ENCODE measurements at places on chromosomes 11 and 22. TPM values are rescaled to one million over a fixed set of nuclear protein-coding genes. Genes with fewer than 3 reads are reported as not detected.

SLC22A9 gene
- total RNA-seq, result not detected

DNA sequence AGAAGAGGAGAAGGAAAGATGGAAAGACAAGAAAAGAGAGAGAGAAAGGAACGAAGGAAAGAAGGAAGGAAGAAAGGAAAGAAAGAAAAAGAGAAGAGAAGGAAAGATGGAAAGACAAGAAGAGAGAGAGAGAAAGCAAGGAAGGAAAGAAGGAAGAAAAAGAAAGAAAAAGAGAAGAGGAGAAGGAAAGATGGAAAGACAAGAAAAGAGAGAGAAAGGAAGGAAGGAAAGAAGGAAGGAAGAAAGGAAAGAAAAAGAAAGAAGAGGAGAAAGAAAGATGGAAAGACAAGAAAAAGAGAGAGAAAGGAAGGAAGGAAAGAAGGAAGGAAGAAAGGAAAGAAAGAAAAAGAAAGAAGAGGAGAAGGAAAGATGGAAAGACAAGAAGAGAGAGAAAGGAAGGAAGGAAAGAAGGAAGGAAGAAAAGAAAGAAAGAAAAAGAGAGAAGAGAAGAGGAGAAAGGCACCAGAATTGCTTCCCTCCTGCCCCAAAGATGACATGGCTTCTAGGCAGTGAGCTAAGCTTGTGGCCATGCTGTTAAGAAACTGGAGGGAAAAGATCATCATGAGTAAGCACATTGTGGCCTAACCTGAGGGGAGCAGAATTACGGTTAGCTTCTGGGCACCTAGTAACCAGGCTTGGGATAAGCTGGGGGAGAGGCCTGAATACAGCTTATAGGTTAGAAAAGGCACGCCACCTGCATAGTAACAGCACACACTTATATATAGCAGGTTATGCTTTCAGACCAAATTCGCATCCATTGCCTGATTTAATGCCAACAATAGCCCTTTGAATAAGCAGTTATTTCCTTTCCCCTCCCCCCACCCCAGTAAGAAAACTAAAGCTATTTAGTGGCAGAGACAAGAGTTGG, 2.3 kb upstream of the ST3GAL4 start:
- peak overlapping the region; percentile 36 for H3K4me3 ChIP-seq
- H3K4me1 ChIP-seq, result peaks cover 57% of the 10 kb centered on the region
- H3K36me3 ChIP-seq, result no peaks in the 10 kb centered on the region

- peaks cover 29% of the 10 kb centered on the region for H3K27me3 ChIP-seq
- no peak overlapping the region for H3K27ac ChIP-seq
- no peak for DNase-seq
- no peak overlapping the region for H3K4me3 ChIP-seq
These were observed 85.3 kb downstream of the CACNA1I start for GRCh38 chr22:39655831-39656230.

DNA sequence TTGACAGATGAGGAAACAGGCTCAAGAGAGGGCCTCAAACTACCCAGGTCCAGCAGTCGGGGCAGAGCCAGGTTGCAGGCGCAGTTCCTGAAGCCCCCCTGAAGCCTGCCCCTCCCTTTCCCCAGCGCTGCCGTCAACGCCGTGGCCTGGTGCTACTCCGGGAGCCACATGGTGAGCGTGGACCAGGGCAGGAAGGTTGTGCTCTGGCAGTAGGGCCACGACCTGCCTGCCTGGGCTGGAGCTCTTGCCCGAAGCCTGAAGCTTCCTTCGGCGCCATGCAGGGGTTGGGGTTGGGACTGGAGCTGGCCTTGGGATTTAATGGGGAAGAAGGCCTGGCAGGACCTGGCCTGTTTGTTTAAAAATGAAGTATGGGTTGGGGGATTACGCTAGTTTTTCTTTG, 15.0 kb downstream of the ATG16L2 start:
- DNase-seq, result peak; percentile 18
- no peaks in the 10 kb centered on the region for H3K27me3 ChIP-seq
- peaks cover 13% of the 10 kb centered on the region for H3K36me3 ChIP-seq
- no peak overlapping the region for H3K4me3 ChIP-seq

DNA sequence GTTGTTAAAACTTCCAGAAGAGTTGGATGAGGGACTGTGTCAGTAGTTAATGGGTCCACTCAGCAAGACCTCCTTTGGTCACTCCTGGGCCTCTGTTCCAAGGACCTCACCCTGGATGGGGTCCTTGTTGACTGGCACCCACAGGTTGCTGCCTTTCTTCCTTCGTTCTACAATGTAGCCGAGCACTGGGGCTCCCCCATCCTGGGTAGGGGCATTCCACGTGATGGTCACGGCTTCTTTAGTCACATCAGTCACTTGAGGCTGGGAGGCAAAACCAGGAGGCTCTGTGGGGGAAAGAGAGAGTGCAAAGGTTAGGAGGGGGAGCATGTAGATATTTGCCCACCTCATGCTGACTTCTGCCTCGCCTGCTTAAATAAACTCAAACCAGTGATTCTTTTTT, 12.0 kb downstream of the TMEM86A start:
- peaks cover 3% of the 10 kb centered on the region for H3K4me1 ChIP-seq
- H3K36me3 ChIP-seq, result no peaks in the 10 kb centered on the region
- DNase-seq, result no peak
- H3K4me3 ChIP-seq, result no peak overlapping the region
- peaks cover 19% of the 10 kb centered on the region for H3K27me3 ChIP-seq

DNA sequence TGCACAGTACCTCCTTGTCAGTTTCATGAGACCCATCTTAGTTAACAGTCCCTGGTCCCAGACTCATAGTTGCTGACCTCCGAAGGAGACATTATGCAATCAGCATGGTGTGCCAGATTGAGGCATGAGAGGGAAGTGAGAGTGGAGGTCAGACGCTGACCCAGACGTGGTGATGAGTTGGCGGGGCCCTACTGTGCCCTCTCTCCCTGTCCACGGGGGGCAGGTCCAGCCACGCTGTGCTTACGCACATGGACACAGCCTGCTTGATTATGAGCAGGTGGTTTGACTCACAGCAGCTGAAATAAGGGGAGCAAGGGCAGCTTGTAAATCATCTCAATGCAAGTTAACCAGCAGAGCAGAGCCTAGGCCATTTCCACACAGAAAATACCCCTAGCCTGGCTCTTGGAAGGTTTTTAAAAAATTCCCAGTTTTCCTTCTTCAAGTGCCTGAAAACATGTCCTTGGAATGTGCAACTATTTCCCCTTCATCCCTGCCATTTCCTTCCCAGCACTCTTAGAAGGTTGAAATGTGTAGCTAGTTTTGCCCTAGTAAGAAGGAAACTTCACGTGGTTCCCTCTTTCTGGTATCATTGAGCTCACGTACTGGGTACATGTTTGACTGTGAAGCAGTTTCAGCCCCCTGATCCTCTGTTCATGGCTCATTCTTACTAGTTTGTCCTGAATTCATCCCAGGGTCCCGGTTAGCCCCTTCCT, 122.6 kb upstream of the SORL1-AS1 start:
- H3K36me3 ChIP-seq, result no peaks in the 10 kb centered on the region
- H3K4me3 ChIP-seq, result no peak overlapping the region
- no peak for DNase-seq
- no peak overlapping the region for H3K27ac ChIP-seq
- H3K27me3 ChIP-seq, result peaks cover 40% of the 10 kb centered on the region

GRCh38 chr11:112925516-112926310, 35.5 kb upstream of the NCAM1 start:
- H3K4me3 ChIP-seq, result no peak overlapping the region
- H3K27me3 ChIP-seq, result no peaks in the 10 kb centered on the region
- no peaks in the 10 kb centered on the region for H3K4me1 ChIP-seq
- no peaks in the 10 kb centered on the region for H3K36me3 ChIP-seq
- H3K27ac ChIP-seq, result no peak overlapping the region

SAA1 gene
- total RNA-seq, result not detected

GRCh38 chr11:68751331-68751856, at the start of gene TESMIN:
TSS of gene TESMIN (minus strand) at chr11:68751520. CDS start at chr11:68750660, 860 bp downstream.
- H3K4me3 ChIP-seq, result peak within 1 kb of the TSS; percentile 59
- H3K36me3 ChIP-seq, result peaks cover 4% of the 10 kb centered on the region
- no peaks in the 10 kb centered on the region for H3K4me1 ChIP-seq
- no peaks in the 10 kb centered on the region for H3K27me3 ChIP-seq

TMPRSS5 gene
- 0.36 TPM for total RNA-seq

SLC22A12 gene
- total RNA-seq, result not detected

DNA sequence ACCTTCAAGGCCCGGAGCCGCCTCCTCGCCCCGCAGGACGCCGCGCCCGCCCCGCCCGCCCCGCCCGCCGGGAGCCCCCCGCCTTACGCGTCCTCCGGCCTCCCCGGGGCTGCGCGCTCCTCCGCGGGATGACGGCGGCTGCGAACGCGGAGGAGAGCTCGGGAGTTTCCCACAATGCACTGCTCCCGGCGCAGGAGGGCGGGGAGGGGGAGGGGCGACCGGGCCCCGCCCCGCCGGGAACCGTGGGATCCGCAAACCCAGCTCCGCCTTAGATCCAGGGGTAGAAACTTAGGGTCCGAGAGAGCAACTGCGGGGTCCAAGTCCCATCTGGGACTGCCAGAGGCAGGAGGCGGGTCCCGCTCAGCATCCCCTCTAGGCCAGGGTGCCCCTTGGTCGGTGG, at the start of gene CEND1:
TSS of gene CEND1 (minus strand) at position 148 of the 400 bp plus-strand sequence. CDS start 1,514 bp downstream, outside the sequence.
- H3K4me3 ChIP-seq, result no peak within 1 kb of the TSS
- no peaks in the 10 kb centered on the region for H3K36me3 ChIP-seq
- H3K27me3 ChIP-seq, result peaks cover 5% of the 10 kb centered on the region
- H3K27ac ChIP-seq, result no peak within 1 kb of the TSS
- H3K4me1 ChIP-seq, result no peaks in the 10 kb centered on the region

DNA sequence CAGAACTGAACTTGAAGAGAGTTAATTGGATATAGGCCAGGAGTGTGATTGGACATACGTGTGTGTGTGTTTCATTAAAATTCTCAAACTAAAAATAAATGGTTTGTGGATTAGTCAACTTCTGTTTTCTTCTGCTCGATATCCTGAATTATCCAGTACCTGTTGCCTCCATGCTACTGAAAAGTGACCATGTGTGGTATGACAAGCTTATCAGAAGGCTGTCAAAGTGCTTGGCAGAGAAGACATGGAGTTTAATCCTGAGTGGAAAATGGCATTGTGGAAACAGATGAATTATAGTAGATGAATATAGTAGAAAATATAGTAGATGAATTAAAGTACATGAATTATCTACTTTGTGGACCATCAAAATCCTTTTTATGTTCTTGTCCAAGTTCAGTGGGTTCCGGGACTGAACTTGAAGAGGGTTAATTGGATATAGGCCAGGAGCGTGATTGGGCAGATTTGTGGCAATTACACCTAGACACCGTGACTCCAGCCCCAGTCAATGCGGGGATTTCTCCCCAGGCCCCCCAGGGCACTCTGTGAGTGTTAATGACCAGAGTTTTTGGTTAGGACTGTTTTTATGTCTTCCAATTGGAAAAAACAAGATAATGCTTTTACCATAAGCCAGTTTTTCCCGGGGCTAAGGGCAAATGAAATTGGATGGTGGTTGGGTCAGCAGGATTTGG, 30.1 kb downstream of the GRAMD1B start:
- peak; percentile 18 for DNase-seq
- no peak overlapping the region for H3K4me3 ChIP-seq
- peaks cover 3% of the 10 kb centered on the region for H3K4me1 ChIP-seq
- H3K36me3 ChIP-seq, result no peaks in the 10 kb centered on the region
- H3K27me3 ChIP-seq, result no peaks in the 10 kb centered on the region

Measured in osteoblast (primary cell).